Neural progenitor cell (in vitro differentiated cells): ENCODE measurements at places on chromosomes 4 and X.

- DNase-seq = no peak
These were observed 522 bp downstream of the FNIP2 start for GRCh38 chr4:158769175-158769921.

GRCh38 chr4:168694667-168695066 lies 197.8 kb downstream of the PALLD start:
- DNase-seq = no peak

DNA sequence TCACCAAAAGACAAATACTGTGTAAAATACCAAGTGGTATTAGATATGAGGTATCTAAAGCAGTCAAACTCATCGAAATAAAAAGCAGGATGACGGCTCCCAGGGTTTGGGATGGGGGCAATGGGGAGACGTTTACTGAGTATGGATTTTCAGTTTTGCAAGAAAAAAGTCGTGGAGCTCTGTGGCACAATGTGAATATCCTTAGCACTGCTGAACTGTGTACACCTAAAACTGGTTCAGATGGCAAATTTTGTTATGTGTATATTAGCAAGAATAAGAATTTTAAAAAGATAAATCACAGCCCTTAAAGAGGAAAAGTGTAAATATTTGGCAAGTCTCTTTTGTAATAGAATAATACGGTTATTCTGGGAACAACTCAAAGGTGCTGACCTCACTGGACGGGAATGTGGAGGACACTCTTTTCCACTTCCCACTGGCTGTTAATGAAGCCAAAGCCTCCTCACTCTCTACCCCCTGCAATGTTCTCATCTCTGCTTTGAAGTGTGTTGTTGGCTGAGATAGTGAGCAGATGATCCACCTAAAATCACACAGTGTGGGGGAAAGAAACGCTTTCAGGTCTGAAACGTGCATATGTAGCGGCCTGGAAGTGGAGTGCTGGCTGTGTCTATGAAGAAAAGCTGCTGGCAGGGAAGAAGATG lies 49.2 kb downstream of the SEL1L3 start:
- DNase-seq = peak; percentile 38

- no peak for DNase-seq
These were observed 113.8 kb upstream of the ARSJ start for GRCh38 chr4:114093221-114093715.

DNA sequence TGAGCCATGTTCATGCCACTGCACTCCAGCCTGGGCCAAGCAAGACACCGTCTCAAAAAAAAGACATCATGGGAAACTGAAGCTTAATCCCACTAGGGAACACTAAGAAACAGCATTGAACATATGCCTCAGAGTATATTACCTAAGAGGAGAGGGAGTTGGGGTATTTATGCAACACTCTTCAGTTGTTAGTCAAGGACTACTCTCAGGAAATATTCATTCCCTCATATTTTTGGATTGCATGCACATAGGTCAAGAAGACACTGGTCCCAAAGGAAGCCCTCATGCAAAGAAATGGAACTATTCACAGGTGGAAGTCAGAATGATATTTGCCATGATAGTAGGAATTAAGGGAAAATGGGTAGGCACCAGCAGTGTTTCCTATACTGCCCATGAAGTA lies 22.8 kb upstream of the PAPSS1 start:
- no peak for DNase-seq

DNA sequence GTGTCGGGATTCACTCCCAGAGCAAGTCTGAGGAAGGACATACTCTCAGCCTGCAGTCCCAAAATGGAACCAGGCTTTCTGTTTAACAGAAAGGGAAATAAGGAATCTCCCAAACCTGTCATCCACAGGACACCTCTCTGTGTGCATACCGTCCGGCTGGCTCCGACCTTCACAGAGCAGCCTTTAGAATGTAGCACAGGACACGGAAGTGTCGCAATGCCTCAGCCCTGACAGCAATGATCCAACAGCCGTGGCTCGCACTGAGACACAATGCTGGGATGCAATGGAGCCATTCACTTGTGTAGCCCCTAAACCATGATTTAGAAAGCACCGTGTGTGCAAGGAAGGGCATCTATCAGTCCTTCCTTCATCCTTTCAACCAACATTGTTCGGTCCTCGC lies 15.5 kb upstream of the HELT start:
- no peak for DNase-seq

- no peak for DNase-seq
These were observed 40.4 kb upstream of the PROM1 start for GRCh38 chr4:16124232-16124631.
